ENCODE measurements at places on chromosomes 3 and 15. TPM values are rescaled to one million over a fixed set of nuclear protein-coding genes. Genes with fewer than 3 reads are reported as not detected.
A peak's percentile ranks its signal among the peaks of the same experiment; 100 is the strongest.

- H3K4me3 ChIP-seq = no peak overlapping the region
- no peaks in the 10 kb centered on the region for H3K36me3 ChIP-seq
- no peak overlapping the region for H3K27ac ChIP-seq
- no peaks in the 10 kb centered on the region for H3K27me3 ChIP-seq
- H3K4me1 ChIP-seq = no peaks in the 10 kb centered on the region
Observed at GRCh38 chr15:71627604-71628003, 182.8 kb upstream of the NR2E3 start.

DNA sequence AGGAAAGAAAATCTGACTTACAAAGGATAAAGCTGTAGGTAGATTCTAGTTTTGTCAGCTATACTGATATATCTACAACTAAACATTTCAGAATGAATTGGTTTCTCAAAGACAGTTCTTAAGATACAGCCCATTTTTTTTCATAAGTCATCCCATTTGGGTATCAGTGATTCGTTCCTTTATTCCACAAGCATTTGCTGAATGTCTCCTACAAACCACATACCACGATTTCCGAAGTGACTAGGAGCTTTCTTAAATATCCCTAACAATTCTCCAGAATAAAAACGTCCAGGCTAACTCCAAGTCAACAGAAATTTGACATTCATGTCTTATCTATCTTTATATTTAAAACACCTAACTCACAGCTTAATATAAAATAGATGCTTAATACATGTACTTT, 59.8 kb downstream of the TP53BP1 start:
- H3K4me1 ChIP-seq = no peaks in the 10 kb centered on the region
- H3K36me3 ChIP-seq = peaks cover 35% of the 10 kb centered on the region
- H3K4me3 ChIP-seq = no peak overlapping the region

DNA sequence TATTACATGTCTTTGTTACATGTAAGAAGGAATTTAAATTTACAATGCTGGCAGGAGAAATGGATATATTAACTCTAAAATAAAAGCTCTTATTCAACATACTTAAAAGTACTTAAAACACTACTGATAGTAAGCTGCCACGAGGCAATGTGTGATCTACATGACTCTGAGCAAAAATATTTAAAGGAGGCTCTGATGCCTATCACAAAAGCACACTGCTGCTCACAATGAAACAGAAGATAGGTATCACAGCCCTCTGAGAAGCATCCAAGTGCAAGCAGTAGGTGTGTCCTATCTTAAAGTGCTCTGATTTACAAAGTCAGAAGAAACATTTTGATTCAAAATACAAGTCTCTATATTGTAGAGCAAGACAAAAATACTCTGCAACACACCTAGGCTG, 371.2 kb upstream of the WNT5A start:
- no peak overlapping the region for H3K27ac ChIP-seq
- H3K27me3 ChIP-seq = no peaks in the 10 kb centered on the region
- H3K36me3 ChIP-seq = no peaks in the 10 kb centered on the region
- no peak overlapping the region for H3K4me3 ChIP-seq
- no peaks in the 10 kb centered on the region for H3K4me1 ChIP-seq

Gene SEMA3G
- 20.3 TPM for total RNA-seq

Gene SERPINI2
- not detected for total RNA-seq

DNA sequence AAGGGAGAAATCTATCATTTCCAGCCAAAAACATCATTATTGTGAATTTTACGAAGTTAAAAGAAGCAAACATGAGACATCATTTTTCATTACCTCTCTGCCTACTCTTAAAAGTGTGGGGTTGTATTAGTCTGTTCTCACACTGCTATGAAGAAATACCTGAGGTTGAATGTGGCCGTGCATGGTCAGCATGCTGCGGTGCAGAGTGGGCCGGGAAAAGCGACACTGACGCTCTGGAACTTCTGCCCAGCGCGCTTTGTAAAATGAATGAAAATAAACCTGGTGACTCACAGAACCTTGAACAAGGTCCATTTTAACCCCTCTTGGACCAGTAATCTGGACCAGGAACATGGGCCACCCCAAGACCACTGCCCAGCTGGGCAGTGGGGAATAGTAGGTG, 31.0 kb upstream of the DNAJC13 start:
- H3K27ac ChIP-seq = no peak overlapping the region
- H3K36me3 ChIP-seq = no peaks in the 10 kb centered on the region
- no peaks in the 10 kb centered on the region for H3K27me3 ChIP-seq
- H3K4me3 ChIP-seq = no peak overlapping the region

DNA sequence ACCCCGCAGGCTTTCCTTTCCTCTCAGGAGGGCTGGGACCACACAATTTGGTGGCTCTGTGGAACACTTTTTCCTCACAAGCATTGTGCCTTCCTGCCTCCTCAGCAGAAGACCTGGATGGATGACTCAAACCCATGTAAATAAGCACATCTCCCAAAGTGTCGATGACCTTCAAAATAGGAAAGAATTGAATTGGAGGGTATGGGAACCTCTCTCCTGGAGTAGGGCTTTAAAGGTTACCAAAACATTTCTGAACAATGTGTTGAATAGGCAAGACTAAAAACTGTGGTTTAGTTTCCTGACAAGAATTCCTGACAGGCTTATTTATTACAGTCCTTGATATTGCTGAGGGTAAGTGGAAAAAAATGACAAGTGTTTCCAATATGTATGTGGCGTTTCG, 118.2 kb downstream of the ALDH1A2 start:
- no peak for DNase-seq
- H3K27me3 ChIP-seq = no peaks in the 10 kb centered on the region
- no peak overlapping the region for H3K4me3 ChIP-seq
- no peak overlapping the region for H3K27ac ChIP-seq
- H3K36me3 ChIP-seq = no peaks in the 10 kb centered on the region
- no peaks in the 10 kb centered on the region for H3K4me1 ChIP-seq

DNA sequence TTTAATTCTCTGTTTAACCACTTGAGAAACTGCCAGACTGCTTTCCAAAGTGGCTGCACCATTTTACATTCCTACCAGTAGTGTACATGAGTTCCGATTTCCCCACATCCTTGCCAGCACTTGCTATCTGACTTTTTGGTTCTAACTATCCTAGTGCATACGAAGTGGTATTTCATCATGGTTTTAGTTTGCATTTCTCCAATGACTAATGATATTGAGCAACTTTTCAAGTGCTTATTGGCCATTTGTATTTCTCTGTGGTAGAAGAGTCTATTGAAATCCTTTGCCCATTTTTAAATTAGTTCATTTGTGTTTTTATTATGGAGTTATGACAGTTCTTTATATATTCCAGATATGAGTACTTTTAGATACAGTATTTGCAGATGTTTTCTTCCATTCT, 247.8 kb downstream of the GABRB3 start:
- no peaks in the 10 kb centered on the region for H3K36me3 ChIP-seq
- H3K27ac ChIP-seq = no peak overlapping the region
- H3K4me3 ChIP-seq = no peak overlapping the region
- no peaks in the 10 kb centered on the region for H3K27me3 ChIP-seq
- no peak for DNase-seq

DNA sequence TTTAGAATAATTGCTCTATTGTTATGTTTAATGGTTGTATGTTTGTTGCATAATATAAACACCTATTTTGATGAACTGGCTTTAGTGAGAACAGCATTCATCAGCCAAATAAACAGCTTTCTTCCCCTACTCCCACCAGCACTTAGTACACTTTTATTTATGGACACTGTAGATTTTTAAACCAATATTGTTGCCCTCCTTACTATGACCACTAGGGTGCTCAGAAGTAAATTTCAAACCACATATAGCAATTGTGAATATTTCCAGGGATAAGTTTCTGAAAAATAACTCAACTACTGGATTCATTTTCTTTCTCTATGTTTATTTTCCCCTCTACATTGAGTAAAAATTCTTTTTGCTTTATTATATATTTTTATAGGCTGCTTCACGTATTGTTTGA, 84.7 kb upstream of the PTX3 start:
- H3K4me1 ChIP-seq = no peaks in the 10 kb centered on the region
- no peaks in the 10 kb centered on the region for H3K27me3 ChIP-seq
- no peak overlapping the region for H3K27ac ChIP-seq
- no peak for DNase-seq
- no peaks in the 10 kb centered on the region for H3K36me3 ChIP-seq
- H3K4me3 ChIP-seq = no peak overlapping the region

- H3K27ac ChIP-seq = no peak overlapping the region
- DNase-seq = no peak
- no peak overlapping the region for H3K4me3 ChIP-seq
- no peaks in the 10 kb centered on the region for H3K36me3 ChIP-seq
- no peaks in the 10 kb centered on the region for H3K27me3 ChIP-seq
Observed at GRCh38 chr3:180018543-180018942, 18.2 kb downstream of the PEX5L start.

Gene AQP9
- 0.52 TPM for total RNA-seq

DNA sequence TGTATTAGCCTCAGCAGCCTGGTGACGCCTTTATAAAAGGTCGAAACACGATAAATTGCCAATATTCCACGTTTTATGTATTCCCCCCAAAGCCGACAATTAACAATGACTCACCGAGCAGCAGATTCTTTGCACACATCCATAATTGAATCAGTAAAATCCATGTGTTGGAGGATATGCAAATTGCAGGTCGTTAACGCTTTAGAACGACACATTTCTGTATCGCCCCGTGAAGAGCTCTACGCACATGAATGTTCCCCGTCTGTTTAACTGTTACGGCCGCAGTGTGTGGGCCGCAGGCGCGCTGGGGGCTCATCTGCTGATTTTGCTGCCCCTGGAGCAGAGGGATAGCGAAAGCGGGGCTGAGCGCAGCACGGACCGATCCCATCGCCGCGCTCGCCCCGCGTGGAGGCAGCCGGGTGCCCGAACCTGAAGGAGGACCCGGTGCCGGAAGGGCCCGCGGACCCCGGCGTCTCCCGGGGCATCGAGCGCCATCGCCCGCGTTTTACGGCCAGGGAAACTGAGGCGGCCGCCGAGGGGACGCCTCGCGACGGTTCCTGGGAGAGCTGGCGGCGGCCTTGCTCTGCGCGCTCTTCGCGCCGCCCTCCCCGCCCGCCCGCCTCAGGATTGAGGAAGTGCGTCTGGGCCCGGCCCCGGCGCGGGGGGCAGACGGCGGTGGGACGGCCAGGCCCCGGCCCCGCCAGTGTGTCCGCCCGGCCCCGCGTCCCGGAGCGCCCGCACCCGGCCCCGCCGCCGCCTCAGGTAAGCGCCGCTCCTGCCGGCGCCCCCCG, at the start of gene LRRK1:
LRRK1 (plus strand) TSS at position 668 of the 791 bp plus-strand sequence. CDS start 5,276 bp downstream, outside the sequence.
- H3K27me3 ChIP-seq = peaks cover 3% of the 10 kb centered on the region
- H3K4me3 ChIP-seq = peak within 1 kb of the TSS; percentile 63
- H3K4me1 ChIP-seq = no peaks in the 10 kb centered on the region
- H3K27ac ChIP-seq = peak within 1 kb of the TSS; percentile 14
- no peaks in the 10 kb centered on the region for H3K36me3 ChIP-seq

Gene TBL1XR1
- 41.8 TPM for total RNA-seq

- peak overlapping the region; percentile 18 for H3K4me3 ChIP-seq
- H3K4me1 ChIP-seq = peaks cover 45% of the 10 kb centered on the region
- DNase-seq = peak; percentile 87
- no peaks in the 10 kb centered on the region for H3K27me3 ChIP-seq
Observed at GRCh38 chr3:49500732-49501609, 30.9 kb downstream of the DAG1 start.

DNA sequence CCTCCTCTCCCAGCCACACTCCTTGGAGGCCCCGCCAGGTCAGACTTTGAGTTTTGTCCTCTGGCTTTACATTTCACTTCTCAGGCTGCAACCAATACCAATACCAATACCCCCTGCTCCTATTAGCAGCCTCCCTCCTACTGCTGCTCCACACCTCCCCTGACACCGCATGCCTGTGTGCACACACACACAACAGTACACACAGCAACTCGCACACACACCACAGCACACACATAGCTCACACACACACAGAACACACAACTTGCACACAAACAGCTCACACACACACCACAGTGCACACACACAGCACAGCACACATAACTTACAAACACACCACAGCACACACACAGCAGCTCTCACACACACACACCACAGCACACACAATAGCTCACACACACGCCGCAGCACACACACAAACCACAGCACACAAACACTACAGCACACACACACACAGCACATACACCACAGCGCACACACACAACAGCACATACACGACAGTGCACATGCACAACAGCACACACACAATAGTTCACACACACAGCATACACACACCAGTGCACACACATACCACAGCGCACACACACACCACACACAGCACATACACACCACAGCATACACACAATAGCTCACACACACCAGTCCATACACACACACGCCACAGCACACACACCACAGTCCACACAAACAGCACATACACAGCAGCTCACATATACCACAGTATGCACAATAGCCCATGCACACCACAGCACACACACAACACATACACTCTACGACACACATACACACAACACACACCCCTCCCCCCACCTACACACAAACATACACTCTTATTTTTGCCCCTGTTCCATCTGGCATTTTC, 204.7 kb downstream of the UACA start:
- H3K36me3 ChIP-seq = no peaks in the 10 kb centered on the region
- no peak overlapping the region for H3K4me3 ChIP-seq
- no peak for DNase-seq
- no peak overlapping the region for H3K27ac ChIP-seq
- H3K27me3 ChIP-seq = no peaks in the 10 kb centered on the region

Gene TRAT1
- not detected for total RNA-seq

Gene DNAH12
- 0.02 TPM for total RNA-seq

DNA sequence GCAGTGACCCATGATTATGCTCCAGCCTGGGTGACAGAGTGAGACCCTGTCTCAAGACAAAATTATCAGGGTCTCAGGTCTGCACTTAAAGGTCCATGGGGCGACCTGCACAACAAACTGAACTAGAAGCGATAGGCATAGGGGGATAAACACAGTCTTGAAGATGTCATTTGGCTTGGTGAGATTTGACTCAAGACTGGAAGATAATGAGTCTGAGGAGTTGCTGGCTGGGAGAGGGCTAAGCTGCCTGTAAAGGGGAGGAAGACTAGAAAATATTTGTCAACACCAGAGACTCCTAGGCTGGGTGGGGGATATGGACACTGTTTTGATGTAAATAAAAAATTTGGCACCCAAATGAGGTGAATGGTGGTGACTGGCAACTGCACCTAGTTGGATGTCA, 19.8 kb downstream of the GHRL start:
- DNase-seq = no peak
- H3K4me3 ChIP-seq = no peak overlapping the region
- peak overlapping the region; percentile 71 for H3K27ac ChIP-seq

- no peaks in the 10 kb centered on the region for H3K27me3 ChIP-seq
- H3K4me3 ChIP-seq = no peak overlapping the region
- H3K27ac ChIP-seq = no peak overlapping the region
- H3K36me3 ChIP-seq = no peaks in the 10 kb centered on the region
- no peak for DNase-seq
Observed at GRCh38 chr3:42892169-42892568, 13.8 kb upstream of the ZNF662 start.

Gene CCR4
- total RNA-seq = not detected

Measured in gastrocnemius medialis (tissue), 4 donors.